ENCODE measurements at places on chromosomes 3 and 15.

- no peak for DNase-seq
Measured at GRCh38 chr3:161231861-161232260, 10.8 kb downstream of the NMD3 start.

DNA sequence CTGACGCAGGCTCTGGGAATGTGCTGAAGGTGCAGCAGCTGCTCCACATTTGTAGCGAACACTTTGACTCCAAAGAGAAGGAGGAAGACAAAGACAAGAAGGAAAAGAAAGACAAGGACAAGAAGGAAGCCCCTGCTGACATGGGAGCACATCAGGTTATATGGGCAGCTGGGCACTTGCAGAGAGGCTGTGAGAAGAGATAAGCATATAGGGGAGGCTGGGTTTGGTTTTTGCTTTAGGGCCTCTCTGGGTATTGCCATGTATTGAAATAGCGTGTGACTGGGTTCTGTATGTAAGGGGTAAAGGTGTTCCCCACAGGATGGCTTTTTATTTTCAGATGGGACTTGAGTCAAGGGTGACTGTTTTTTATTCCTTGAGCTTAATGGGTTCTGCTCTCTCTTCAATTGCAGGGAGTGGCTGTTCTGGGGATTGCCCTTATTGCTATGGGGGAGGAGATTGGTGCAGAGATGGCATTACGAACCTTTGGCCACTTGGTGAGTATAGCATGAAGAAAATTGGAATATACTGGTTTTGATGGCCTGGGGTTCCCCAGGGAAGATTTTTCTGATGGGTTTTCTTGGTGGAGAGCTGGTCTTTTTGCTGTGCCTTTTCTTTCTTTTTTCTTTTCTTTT, 7.4 kb downstream of the PSMD2 start:
- DNase-seq = no peak

GRCh38 chr15:59372352-59373211, at the start of gene MYO1E:
Gene MYO1E, minus strand, starts transcription at chr15:59372871. Its CDS starts 371 bp downstream, at chr15:59372500.
- no peak for DNase-seq

- no peak for DNase-seq
Measured at GRCh38 chr3:4823986-4824925, 155.0 kb upstream of the BHLHE40 start.

GRCh38 chr15:27480141-27480530, 509.2 kb downstream of the GABRG3 start:
- no peak for DNase-seq

- DNase-seq = no peak
Measured at GRCh38 chr15:89030311-89030710, 57.9 kb upstream of the ABHD2 start.

GRCh38 chr3:197428117-197428801, 127.5 kb downstream of the BDH1 start:
- peak; percentile 4 for DNase-seq

DNA sequence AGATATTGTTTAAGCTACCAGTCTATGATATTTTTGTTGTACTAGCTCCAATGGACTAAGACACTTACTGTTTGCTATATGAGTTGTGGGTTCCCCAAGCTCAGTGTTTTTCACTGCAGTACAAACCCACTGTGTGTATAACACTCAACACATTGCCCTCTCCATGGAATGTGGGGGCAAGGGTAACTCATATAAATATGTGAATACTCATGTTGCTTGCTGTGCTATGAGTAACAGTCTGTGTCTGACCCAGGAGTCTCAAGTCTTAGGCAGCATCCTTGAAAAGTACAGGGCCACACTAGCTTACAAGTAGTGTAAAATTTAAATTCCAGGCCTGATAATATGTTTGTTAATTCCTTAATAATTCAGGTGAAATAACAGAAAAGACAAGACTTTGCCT, 22.5 kb upstream of the CNTN3 start:
- no peak for DNase-seq

GRCh38 chr3:38226273-38226672, 39.3 kb upstream of the SLC22A13 start:
- DNase-seq = no peak

DNA sequence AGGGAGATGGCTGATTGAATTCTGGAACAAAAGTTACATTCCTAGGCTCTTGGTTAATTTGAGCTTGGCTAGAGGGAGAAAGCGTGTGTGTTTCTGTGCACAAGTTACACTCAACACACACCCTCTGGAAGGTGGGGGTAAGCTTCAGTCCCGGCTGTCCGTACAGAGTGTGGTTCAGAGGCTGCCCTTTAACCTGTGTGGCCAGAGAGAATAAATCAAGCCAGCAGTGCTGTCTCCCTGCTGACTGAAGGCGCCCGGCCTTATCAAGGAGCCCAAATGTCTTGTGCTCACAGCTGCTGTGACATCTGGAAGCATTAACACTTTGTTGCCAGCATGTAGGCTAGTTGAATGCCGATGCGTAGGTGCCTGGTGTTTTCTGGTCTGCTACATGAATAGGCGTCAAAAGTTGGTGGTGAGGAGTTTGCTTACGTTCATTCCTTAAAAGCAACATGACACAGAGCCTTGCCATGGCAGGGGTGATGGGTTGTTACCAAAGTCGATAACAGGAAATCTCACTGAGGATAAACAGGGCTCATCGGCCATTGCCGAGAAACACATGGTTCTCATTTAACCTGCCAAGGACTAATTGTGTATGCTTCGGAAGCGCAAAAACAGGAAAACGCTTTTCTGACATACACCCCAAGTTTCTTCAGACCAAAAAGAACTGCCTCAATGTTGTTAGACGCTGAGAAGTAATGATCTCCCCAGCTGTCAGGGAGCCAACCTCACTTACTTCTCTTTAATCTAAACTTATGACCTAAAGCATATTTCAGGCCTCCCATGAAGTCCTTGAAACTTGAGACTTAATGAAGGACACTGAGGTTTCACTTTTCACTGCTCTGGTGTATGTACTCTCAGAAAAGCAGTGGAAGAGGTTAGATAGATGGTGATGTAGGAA, 95.8 kb upstream of the CTDSPL start:
- DNase-seq = no peak

GRCh38 chr3:105866656-105867653, 1.9 kb downstream of the CBLB start:
- DNase-seq = no peak

DNA sequence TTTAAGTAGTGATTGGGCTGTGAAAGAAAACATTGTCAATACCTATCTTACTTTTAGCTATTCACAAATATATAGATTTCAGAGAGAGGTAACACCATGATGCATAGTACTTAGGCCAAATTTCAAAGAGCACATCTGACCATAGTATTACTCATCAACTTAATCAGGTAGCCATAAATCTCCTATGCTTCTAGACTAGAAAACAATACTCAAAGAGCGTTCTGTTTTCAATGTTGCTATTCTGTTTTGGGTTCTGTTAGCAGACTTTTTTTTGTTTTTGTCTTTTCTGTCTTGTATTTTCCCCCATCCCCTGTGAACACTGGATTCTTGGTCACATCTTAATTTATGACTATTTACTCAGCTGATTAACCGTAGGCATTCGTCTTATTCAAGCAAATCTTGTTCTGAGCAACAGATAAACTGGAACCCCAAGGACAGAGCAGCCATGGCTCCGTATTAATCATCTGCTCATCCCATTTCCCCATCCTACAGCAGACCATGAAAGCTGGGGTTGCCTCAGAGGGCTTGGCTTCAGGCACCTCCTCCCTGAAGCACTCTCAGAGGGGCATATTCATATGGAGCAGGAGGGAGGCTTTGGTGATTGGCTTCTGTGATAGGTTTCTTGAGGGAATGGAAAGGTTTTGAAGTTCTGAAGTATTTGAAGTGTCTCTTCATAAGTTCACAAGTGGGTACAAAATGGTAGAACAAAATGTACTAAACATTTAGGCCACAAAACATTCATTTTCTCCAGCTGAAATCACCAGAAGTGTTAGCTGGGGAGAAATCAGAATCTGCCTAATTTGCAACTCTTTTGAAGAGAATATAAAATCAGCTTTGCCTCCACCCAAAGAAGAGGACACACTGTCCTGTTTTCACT, 105.3 kb downstream of the TNIK start:
- no peak for DNase-seq

GRCh38 chr3:134839990-134840389, 44.9 kb downstream of the EPHB1 start:
- no peak for DNase-seq

GRCh38 chr15:25877681-25878080, 14.6 kb upstream of the ATP10A start:
- DNase-seq = no peak

GRCh38 chr3:63240381-63240902, 37.7 kb upstream of the SYNPR start:
- DNase-seq = no peak

- DNase-seq = no peak
Measured at GRCh38 chr3:95311272-95311671, 1248.4 kb downstream of the NSUN3 start.

DNA sequence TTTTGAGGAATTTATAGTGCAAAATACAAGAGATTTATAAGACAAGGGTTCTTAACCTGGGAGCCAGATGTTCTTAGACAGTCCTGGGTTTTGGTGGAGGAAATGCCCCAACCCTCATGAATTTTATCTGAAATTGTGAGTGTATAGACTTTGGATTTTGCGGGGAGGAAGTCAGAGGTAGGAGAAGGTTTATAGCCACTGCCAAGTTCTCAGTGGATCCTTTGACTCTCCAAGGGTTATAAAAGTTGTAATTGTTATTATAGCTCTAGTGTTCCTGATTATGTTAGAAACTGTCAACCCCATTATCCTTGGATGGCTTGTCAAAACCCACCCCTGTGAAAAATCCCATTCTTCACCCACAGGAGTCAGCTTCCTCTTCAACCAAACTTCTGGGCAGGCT, 183.6 kb downstream of the LRTM1 start:
- no peak for DNase-seq

DNA sequence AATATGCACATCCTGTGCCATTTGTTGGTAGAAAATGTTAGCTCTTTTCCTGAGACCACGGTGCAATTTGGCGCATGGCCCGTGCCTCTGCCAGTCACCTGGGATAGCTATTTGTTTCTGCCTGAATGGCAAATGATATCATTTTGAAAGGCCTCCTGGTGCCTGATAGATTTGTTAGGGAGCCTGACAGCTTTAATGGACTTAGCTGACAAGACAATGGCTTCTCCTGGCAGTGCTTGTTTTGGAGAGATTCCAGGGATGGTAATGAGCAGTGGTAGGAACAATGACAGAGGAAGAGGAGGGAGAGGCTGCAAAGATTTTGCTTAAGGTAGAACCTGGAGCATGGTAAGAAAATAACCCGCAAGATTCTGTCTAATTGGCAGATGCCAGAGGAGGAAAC, 268.5 kb downstream of the CLSTN2 start:
- DNase-seq = no peak

DNA sequence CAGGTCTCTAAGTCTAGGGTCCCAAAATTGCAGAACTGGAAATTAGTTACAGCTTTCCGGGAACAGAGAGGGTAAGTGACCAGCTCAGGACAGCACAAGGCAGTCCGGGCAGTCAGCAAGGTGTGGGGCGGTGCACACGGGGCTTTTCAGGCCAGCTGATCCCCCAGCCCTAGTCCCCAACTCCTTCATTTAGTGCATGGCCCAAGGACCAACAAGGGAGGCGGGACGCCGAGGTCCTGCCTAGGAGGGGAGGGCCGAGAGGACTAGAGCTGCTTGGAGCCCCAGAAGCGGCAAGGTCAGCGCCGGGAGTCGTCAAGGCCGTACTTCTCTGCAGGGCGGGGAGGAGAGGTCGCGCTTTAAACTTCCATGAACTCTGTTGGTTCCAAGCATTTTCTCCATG, 2.0 kb upstream of the PDE8A start:
- no peak for DNase-seq

- no peak for DNase-seq
Measured at GRCh38 chr3:115789481-115789880, 166.2 kb downstream of the GAP43 start.

DNA sequence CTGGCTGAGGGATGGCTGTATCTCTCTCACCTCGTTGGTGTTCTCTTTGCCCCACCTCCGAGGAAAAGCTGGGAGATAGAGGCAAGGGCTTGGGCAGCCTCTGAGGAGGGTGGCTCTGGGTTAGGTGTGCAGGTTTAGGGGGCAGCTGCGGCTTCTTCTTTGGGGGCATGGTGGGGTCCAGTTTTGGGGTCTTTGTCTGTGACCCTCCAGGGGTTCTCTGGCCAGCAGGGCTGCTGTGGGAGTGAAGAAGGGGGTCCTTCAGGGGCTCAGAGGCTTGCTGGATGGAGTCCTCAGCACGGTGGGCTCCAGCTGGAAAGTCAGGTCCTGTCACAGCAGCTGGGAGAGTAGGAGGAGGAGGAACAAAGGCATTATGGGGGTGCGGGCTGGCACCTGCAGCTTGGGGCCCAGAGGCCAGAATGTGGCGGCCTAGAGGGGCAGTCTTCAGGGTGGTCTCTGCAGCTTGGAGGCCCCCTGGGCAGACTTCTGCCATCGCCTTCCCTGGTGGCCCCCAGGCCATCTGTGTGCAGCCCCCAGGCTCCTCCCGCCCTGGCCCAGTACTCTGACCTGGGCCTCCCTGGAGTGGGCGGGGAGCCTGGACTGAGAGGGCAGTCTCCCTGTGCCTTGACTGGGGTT, 7.0 kb downstream of the XIRP1 start:
- no peak for DNase-seq

- DNase-seq = no peak
Measured at GRCh38 chr3:15983693-15984092, 185.9 kb upstream of the ANKRD28 start.

DNA sequence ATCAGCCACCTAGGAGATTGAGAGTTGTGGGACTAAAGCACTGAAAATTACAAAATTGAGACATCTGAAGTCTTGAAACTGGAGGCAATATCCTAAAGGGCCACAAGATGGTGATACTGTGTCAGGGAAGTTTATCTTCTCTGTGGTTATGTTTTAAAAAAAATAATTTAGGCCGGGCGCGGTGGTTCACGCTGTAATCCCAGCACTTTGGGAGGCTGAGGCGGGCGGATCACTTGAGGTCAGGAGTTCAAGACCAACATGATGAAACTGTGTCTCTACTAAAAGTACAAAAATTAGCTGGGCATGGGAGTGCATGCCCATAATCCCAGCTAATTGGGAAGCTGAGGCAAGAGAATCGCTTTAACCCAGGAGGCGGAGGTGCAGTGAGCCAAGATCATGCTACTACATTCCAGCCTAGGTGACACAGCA, 17.9 kb upstream of the NIT2 start:
- DNase-seq = no peak

- no peak for DNase-seq
Measured at GRCh38 chr3:165716592-165716991, 120.6 kb downstream of the BCHE start.

DNA sequence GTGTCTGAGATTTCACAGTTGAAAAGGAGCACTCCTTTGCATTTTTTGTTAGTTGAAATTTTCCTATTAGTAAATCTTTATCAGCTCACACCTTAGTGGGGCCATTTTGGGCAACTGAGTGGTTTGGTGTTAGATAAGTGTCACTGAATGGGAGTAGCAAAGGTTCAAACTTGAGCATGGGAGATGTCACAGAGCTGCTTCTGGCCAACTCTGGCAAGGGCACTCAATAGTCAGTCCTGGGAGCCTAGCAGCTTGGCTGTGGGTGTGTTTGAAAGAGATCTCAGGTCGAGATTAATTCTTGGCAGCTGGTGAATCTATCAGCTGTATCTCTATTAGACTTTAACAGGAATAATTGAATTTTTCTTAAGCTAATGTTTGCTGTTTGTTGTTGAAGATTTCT, 579.3 kb downstream of the EDEM1 start:
- no peak for DNase-seq
